RWPE2 (cell line): ENCODE measurements at places on chromosomes 7 and 10.

GRCh38 chr10:125846894-125847293 is 23.5 kb downstream of the BCCIP start:
- no peak for DNase-seq

GRCh38 chr7:44681645-44682044 is 67.0 kb upstream of the ZMIZ2 start:
- no peak for DNase-seq

DNA sequence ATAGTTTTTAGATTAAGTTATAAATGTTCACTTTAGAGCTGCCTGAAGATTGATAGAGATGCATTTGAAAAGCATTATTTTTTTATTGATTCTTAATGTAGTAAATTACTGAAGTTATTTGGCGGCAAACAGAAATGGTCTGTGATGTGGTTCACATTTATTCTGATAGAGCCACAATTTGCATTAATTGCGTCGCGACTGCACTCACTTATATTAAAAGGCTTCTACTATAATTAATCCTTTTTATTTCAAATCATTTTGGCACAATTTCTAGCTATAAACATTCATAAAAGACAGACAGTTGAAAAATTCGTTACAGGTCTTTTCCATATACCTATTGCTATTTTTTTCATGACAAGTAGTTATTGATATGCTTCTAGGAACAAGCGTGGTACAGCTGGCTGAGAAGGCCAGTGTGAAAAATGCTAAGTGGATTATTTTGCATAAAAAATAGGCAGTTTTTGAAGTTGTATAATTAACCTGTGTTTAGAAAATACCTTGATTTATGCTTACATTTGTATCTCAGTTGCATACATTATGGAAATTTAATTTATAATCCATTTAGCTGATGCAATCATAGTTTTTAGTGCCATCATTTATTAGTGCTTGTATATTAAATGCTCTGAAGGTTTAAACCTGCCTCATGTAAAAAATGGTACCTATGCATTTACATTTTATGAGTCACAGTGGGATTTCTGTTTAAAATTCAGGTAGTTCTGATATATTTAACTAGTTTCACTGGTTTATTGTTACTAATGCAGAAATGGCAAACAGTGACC is 92.1 kb upstream of the DNAJB6 start:
- DNase-seq = no peak

DNA sequence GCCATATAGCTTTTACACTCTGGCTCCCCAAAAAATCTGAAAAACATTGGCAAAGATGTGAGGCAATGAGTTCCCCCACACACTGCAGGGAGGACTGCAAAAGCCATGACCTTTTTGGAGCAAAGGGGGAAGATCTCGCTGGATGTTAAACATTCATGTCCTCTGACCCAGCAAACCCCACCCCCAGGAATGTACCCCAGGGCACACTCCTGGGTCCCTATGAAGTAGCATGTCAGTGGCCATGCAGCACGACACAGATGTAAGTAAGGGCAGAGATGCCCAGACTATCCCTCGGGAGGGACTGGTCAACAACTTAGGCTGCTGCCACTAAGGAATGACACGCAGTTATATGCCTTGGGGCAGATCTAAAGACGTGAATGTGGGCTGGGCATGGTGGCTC is 100.6 kb downstream of the DLG5 start:
- DNase-seq = no peak

- no peak for DNase-seq
Observed at GRCh38 chr7:18116661-18117060, 89.0 kb upstream of the PRPS1L1 start.
